ENCODE measurements at places on chromosomes 2 and 18.
A peak's percentile ranks its signal among the peaks of the same experiment; 100 is the strongest.

DNA sequence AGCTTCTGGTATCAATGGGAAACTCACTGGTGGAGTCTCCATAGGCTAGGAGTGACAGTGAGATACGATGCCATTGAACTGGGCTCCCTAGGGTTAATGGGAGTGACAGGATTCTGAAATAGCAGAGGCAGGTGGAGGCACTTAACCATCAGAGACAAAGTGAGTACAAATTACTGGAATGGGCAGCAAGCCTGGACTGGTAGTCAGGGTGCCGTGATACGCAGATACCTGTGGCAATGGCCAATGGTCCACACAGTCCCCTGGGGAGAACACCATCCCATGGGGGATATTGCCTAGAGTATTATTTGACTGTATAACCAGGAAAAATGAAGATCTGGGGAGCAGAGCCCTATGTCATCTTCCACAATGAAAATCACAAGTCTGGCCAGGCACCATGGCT lies 17.3 kb downstream of the CHCHD5 start:
- no peak for DNase-seq

GRCh38 chr18:27413495-27414401 lies 228.6 kb upstream of the CHST9 start:
- DNase-seq, result no peak

- DNase-seq, result peak; percentile 40
These were observed 58.2 kb upstream of the ST6GAL2 start for GRCh38 chr2:106944215-106944614.

- DNase-seq, result no peak
These were observed 334.5 kb downstream of the PIK3C3 start for GRCh38 chr18:42289526-42289925.

- peak; percentile 46 for DNase-seq
These were observed 32.9 kb upstream of the INHBB start for GRCh38 chr2:120312860-120313694.

- DNase-seq, result no peak
These were observed 777.6 kb upstream of the FANCL start for GRCh38 chr2:59018737-59019136.

- no peak for DNase-seq
These were observed 307.7 kb downstream of the STK39 start for GRCh38 chr2:167939514-167940345.

DNA sequence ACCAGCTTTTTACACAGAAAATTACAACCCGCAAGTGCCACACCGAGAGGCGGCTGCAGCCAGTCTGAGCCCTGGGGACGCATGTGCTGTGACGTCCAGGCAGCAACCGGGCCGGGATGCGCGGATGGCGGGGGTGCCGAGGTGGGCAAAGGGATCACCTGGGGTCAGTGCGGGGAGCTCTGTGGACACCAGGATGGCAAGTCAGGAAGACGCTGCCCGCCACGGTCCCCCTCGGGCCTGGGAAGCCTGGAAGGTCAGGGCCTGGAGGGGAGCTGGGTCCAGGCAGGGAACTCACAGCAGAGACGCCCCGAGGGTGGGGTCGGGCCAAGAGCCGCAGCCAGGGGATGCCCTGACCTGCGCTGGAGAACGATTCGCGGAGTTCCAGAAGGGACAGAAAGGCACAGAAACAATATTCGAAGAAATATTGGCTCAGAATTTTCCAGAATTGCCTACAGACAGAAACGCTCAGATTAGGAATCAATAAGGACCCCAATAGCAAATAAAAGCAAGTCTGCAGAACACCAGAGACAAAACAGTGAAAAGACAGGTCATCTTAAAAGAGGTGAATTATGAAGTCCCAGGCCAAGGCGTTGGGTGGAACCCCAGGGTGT lies 11.7 kb upstream of the KIF1A start:
- no peak for DNase-seq

DNA sequence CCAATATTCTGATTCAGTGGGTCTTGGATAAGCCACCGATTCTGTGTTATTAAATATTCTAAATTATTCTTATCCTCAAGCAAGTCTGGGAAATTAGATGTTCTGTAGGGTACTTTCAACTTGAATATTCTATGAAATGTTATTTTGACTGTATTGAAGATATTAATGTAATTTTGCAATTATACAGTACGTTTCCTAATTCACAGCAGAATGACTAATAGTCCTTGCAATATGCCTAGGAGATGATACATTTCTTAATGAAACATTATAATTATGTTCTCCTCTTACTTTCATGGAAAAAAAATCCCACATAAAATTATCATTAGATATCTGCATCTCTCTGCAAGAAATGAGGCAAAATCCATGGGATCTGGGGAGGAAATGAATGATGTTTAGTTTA lies 46.2 kb upstream of the PLA2R1 start:
- DNase-seq, result no peak

GRCh38 chr2:20397811-20398447 lies 47.3 kb upstream of the PUM2 start:
- no peak for DNase-seq

- no peak for DNase-seq
These were observed 105.7 kb downstream of the TPO start for GRCh38 chr2:1518867-1519530.

DNA sequence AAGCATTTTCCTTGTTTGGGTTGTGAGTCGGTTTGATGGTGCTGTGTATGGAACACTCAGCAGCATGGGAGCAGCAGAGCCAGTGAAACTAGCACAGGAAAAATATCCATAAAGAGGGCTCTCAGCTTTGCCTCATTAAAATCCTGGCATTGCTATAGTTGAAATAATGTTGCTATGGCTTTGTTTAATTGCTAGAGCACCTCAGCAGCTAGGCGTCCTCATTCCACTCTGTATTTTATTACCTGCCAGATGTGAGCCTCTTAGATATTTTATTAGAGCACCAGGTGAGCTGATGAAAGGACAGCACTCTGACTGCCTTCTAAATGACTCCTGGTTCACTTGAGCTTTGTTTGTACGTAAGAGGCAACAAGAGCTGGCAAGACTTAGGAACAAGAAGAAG lies 232.4 kb downstream of the MTX2 start:
- no peak for DNase-seq

DNA sequence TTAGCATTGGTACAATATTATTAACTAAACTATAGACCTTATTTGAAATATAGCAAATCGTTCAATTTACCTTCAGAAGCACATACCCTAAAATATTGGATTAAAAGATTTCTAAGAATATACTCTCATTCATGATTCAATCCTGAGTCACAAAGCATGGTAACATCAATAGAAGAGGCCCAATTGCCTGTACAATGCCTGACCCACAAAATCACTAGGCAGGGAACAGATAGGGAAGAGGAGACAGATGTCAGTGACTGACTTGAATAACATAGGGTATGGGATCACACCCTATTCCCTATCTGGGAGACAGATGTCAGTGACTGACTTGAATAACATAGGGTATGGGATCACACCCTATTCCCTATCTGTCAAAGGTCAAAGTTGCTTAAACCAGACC lies 611.6 kb upstream of the VRK2 start:
- DNase-seq, result no peak

- no peak for DNase-seq
These were observed 7.5 kb upstream of the SP9 start for GRCh38 chr2:174327021-174327840.

- no peak for DNase-seq
These were observed 154.7 kb upstream of the LRP1B start for GRCh38 chr2:142285480-142285879.

GRCh38 chr2:178829981-178830380 lies 22.8 kb upstream of the TTN start:
- no peak for DNase-seq

- DNase-seq, result no peak
These were observed 918.7 kb upstream of the PIK3C3 start for GRCh38 chr18:41036346-41036745.

DNA sequence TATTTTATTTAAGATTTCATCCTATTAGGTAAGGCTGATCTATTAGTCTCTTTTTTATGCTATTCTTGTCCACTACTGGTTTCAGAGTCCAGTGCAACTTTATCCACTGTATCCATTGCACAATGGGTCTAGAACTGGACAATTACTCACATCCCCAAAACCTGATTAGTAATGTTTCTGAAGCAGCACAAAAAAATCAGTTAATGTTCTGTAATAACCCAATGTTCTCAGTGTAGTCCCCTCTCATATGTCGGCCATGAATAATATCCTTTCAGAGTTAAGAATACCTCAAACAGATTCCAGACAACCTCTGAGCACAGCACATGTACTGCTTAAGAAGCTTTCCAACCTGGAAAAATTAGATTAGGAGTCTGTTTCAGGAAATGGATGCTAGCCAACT lies 29.7 kb downstream of the MGAT4A start:
- no peak for DNase-seq

DNA sequence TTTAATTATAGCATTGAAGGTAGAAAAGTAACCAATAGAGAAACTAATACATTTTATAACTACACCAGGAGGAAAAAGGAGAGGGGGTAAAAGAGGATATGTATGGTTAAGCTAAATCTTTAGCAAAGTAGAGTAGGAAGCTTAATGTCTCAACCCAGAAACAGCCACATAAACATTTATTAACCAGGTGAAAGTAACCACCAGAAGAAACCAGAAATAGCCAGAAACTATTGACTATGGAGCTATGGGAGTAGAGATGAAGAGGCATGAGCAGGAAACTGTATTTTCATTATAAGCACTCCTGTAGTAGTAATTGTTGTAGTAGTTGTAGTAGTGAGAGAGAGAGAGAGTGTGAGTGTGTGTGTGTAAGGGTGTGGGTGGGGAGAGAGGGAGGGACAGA lies 617.5 kb upstream of the CHAC2 start:
- DNase-seq, result no peak

DNA sequence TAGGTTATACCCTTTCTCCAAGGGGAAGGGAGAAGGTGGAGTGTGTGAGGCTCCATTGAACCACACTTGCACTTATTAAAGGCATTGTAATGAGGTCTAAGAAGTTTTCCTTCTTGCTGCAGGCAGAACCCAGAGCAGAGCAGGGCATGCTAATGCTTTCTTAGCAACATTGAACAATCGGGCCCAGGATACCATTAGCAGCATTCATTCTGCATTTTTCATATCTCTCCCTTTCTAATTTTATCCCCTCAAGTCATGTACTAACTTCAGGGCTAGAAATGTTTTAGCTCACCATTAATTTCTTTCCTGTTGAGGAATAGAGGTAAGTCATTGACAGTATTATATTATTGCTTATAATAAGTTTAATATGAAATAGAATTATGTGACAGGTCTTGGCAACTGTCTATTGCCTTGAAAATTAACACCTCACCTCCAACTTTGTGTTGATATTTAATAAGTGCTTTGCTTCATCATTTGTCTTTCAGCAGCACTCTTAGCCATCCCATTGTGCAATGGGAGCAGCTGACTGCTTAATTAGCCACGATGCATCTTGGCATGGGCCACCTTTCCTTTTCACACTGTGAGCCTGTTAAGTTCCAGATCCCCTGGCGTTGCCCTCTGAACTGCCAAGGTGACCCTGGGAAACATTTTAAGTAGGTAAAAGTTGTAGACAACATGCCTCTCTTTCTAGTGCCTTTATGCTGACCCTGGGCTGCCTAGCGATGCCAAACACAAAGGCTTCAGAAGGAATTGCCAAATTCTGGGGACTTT lies 300.8 kb upstream of the MEX3C start:
- no peak for DNase-seq

- no peak for DNase-seq
These were observed 23.9 kb downstream of the WDFY1 start for GRCh38 chr2:223921204-223921603.

GRCh38 chr2:9375857-9376428 lies 47.4 kb downstream of the ITGB1BP1 start:
- DNase-seq, result no peak

DNA sequence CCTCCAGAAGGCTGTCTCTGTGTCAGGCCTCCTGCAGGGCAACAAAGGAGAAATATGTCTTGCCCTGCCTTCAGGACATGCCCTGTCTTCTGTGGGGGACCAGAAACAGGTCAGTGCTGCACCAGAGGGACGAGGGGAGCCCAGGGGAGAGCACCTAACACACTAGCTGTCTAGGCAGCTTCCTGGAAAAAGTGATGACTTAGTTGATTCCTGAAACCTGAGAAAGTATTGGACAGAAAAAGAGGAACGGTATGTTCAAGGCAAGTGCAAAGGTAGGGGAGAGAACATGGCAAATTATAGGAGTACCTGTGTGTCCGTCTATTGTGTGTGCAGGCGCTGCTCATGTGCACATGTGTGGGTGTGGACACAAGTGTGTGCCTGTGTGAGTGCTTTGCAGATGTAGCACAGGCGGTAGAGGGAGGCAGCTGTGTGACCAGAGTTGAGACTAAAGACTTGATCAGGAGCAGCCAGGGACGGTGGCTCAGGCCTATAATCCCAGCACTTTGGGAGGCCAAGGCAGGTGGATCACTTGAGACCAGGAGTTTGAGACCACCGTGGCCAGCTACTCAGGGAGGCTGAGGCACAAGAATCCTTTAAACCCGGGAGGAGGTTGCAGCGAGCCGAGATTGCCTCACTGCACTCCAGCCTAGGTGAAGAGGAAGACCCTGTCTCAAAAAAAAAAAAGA lies 119.5 kb downstream of the GYPC start:
- DNase-seq, result no peak

- no peak for DNase-seq
These were observed 90.5 kb downstream of the ITGB1BP1 start for GRCh38 chr2:9332853-9333245.

DNA sequence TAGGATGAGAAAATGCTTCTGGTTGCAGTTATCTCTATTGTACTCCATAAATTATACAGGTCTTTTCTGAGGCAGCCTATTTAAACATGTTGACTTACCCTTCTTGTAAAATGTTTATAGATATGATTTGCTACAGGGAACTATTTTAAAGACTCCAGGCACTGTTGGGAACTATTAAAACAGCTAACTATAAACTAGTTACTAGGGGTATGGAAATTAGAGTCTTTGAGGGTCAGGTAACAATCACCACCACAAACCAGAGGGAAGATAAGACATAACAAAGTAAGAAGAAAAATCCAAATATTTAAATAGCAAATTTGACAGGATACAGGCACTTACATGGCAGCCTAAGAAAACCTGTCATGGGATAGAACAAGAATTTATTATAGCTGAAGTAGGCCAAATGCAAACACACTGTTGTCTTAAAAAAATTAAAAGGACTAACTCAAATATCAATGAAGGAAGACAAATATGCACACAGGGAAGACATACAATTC lies 251.0 kb upstream of the CWC22 start:
- peak; percentile 8 for DNase-seq

GRCh38 chr18:9105420-9105819 lies 2.9 kb downstream of the NDUFV2 start:
- DNase-seq, result no peak

DNA sequence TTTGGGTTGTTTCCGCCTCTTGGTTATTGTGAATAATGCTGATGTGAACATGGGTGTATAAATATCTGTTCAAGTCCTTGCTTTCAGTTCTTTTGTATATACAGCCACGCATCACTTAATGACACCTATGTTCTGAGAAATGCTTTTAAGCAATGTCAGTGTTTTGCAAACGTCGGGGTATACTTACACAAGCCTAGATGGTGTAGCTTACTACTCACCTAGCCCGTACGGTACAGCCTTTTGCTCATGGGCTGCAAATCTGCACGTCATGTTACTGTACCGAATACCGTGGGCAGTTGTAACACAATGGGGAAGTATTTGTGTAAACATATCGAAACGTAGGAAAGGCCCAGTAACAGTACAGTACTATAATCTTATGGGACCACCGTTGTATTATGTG lies 12.4 kb downstream of the RALB start:
- DNase-seq, result no peak

Data from AG09309 (cell line).